ENCODE measurements at places on chromosomes 6 and 20.

DNA sequence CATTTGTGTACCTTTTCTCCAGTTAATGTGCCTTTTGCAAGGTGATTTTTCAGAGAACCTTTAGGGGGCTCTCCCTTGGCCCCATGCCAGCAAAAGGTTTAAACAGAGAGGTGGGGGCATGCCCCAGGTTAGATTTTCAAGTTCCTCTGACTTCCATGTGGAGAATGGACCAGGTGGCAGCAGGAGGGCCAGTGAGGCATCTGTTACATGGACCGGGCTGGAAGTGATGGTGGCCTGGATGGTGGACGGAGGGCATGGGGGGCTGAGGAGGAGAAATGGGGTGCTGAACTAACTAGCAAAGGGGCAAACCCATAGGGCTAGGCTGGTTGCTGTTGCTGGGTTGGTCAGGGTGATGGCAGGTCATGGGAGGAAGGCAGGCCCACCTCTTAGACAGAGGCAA, 20.7 kb upstream of the BPI start:
- no peak for DNase-seq

- DNase-seq = peak; percentile 66
Observed at GRCh38 chr20:63009988-63010769, 3.4 kb upstream of the BHLHE23 start.

DNA sequence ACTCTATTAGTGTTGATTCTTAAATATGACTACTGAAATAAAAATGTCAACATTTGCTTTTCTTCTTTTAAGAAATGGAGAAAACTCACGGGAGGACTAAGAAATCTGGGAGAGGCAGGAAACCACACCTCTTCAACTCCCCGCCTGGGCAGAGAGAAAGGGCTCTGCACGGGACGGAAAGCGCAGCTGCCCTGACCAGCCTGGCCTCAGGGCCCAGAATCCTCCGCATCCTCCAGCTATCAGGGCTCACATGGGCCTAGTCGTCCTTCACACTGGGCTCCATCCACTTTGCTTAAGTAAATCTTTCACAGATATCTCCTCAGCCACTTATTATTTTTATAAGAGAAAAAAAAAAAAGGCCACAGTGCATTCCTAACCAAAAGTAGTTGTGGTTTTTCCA, 215.1 kb downstream of the TBXT start:
- no peak for DNase-seq

DNA sequence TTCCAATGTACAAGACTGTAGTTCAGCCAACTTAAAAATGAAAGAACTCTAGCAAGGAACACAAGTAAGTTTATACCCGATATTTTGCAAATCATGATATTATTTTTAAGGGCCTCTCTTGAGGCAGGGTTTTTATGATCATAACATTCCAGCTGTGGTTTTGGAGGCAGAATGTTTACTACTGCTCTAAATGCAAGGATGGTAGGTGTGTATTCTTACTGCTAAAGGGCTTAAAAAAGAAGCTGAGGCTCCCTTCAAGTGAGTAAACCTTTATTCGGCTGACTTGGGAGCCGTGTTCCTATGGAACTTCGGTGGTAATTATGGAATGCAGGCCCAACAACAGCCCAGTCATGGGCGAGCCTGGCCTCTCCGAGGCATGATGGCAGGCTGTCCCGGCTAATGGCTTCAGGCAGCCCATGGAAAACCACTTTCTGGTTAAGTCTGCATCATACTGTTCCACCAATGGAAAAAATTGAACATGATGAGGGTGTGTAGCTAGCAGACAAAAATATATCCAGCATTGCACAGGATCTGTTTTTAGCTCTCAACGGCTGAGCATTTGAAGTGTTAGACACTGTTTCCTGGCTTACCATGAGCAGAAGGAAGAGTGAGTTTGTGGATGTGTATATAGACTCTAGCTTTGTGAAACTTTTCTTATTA, 111.5 kb downstream of the TIAM2 start:
- DNase-seq = no peak

- no peak for DNase-seq
Observed at GRCh38 chr6:131958542-131959470, 7.6 kb upstream of the CCN2 start.

DNA sequence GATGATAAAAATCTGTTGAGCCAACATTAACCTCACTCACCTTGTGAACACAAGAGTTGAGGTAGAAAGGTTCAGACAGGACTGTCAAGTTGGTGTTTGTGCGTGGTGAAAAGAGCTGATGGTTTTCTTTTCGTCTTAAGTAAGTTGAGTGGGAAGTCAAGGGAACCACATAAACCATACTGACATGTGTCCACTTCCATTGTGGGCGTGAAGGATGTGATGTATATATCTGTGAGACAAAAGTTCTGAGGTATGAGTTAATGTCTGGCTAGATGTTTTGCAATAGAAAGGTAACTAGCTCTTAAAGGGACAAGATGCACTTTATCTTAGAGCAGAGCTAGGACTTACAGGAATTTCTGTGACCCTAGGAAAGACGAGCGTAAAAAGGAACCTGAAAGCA, 1272.1 kb upstream of the ADGRB3 start:
- no peak for DNase-seq

DNA sequence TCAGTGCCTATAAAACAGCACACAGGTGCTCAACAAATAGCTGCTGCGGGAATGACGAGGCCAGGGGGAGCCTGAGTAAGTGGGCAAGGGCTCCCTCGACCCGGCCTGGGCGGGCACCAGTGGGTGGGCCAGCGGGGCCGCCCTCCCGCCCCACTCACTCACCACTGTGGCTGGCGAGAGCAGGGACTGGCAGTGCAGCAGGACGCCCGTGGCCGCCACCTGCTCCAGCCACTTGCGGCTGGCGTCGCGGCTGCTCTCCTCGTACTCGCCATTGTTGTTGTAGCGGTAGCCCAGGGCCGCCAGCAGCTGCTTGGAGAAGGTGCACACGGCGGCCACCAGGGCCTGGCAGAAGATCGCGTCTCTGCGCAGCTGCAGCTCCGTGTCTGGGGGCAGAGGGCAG, 191.5 kb downstream of the PREX1 start:
- DNase-seq = no peak

DNA sequence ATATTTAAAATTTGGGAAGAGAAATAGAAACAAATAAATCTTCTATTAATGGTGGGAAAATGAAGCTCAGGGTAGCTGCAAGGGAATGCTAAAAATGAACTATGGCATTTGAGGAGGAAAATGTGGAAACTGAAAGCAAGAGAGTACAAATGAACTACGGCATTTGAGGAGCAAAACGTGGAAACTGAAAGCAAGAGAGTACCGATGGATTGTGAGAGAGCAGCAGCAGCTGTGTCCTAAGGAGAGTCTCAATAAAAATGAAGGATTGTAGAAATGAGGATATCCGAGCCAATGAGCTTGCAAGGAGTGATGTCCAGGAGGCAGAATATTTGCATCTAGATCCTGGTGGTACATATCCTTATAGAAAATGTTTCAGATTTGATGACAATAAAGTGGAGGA, 547.1 kb upstream of the ZNF337 start:
- DNase-seq = no peak

- no peak for DNase-seq
Observed at GRCh38 chr6:17729223-17730077, 22.7 kb upstream of the NUP153 start.

DNA sequence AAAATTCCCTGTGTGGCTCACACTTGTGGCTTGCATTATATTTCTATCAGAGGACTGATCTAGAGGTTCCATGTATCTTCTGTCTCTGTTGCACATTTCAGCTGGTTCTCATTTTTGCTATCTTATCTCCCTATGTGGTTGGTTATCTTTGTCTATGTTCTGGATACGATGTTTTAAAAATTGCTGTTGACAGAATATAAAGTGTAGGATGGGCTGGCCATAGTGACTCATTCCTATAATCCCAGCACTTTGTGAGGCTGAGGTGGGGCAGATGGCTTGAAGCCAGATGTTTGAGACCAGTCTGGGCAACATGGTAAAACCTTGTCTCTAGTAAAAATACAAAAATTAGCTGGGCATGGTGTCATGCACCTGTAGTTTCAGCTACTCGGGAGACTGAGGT, 9.9 kb upstream of the ULBP3 start:
- no peak for DNase-seq

DNA sequence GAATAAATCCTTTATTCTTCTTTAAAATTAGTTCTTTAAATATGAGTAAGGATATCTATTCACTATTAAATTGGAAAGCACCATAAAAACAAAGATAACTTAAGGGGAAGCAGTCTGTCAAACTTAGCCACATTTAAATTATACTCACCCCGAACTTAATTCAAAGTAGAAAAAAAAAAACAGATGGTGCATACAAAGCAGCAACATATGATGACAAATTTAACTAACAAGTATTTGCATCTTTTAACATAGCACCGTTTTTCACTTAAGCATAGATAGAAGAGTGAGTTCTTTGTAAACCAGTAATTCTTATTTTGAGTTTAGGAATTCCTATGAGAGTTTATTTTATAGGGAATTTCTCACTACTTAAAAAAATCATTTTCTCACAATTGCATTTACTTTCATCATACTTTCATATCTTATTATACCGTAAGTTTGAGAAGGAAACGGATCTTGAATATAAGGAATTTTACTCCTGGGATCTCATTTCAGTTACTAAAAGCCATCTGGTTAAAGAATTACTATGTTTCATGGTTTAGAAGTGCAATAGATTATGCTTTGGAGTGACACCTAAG, 828.2 kb upstream of the MAP3K7 start:
- DNase-seq = no peak

DNA sequence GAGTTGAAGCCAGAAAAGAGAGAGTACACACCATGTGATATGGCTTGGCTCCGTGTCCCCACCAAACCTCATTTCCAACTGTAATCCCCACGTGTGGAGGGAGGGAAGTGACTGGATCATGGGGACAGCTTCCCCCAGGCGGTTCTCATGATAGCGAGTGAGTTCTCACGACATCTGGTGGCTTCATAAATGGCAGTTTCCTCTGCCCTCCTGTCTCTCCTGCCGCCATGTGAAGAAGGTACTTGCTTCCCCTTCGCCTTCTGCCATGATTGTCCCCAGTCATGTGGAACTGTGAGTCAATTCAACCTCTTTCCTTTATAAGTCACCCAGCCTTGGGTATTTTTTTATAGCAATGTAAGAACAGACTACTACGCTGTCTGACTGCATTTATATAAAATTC, 40.3 kb downstream of the TAF4 start:
- no peak for DNase-seq

DNA sequence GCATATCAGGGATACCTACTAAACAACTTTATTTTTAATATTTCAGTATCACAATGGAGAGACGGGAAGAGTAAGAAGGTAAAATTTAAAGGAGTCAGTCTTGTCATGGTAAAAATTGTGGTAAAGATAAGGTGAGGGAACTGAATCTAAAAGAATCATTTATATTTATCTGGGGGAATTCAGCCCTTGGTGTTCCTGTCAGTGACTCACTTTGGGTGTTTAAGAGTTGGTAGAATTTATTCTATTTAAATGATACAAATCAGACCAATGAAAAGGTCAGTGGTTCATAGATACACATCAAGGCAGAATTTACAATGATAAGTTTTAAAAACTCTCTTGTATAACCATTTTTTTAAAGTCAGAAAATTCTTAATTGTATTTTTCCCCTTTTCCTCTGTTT, 164.4 kb downstream of the CDKAL1 start:
- DNase-seq = no peak

- no peak for DNase-seq
Observed at GRCh38 chr6:33934731-33935270, 131.0 kb upstream of the MLN start.

- no peak for DNase-seq
Observed at GRCh38 chr20:49710971-49711666, 2.6 kb downstream of the B4GALT5 start.

DNA sequence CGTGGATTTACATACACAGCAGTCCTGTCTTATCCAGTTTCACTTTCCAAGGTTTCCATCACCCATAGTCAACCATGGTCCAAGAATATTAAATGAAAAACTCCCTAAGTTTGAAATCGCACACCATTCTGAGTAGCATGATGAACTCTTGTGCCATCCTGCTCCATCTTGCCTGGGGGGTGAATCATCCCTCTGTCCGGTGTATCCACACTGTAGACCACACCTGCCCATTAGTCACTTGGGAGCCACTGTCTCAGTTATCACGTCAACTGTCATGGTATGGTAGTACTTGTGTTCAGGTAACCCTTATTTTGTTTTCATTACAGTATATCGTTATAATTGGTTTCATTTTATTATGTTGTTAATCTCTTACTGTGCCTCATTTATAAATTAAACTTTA, 38.5 kb downstream of the PTGIS start:
- DNase-seq = no peak

DNA sequence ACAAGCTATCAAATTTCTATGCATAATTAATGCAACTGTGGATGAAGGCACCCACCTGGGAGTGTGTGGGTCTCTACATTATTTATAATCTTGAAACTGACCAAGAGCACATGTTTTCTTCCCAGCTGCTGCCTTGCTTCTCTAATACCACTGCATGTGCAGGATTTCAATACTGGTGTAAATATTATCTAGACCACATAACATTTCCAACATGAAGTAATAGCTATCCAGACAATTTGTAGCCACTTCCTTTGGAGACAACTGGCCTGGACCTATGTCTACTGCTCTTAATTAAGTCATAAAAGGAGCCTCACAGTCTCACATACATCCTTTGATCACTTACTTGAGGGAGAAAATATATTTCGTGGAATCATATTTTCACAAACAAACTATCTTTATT, 180.7 kb downstream of the HIVEP2 start:
- DNase-seq = no peak

- DNase-seq = no peak
Observed at GRCh38 chr6:113104951-113105350, 752.2 kb upstream of the MARCKS start.

DNA sequence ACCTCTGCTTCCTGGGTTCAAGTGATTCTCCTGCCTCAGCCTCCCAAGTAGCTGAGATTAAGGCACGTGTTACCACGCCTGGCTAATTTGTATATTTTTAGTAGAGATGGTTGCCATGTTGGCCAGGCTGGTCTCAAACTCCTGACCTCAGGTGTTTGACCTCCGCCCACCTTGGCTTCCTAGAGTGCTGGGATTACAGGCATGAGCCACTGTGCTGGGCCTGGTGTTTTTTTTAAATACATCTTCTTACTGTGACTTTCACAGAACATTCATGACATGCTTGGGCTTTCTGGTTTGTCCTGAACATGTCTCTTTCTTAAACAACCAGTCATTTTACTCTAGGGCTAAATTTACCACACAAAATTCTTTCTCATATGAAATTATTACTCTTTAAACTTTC, 34.7 kb upstream of the FAM8A1 start:
- no peak for DNase-seq

- DNase-seq = no peak
Observed at GRCh38 chr6:148358196-148358785, 15.7 kb downstream of the SASH1 start.

GRCh38 chr6:48834706-48835105, 628.3 kb downstream of the MMUT start:
- no peak for DNase-seq
